Activated T-helper 9 cell treated with anti-CD3 and anti-CD28 coated beads, Interleukin-2, amount 50 U/mL, for 16 hours (primary cell): ENCODE measurements at places on chromosomes 16 and 17.

DNA sequence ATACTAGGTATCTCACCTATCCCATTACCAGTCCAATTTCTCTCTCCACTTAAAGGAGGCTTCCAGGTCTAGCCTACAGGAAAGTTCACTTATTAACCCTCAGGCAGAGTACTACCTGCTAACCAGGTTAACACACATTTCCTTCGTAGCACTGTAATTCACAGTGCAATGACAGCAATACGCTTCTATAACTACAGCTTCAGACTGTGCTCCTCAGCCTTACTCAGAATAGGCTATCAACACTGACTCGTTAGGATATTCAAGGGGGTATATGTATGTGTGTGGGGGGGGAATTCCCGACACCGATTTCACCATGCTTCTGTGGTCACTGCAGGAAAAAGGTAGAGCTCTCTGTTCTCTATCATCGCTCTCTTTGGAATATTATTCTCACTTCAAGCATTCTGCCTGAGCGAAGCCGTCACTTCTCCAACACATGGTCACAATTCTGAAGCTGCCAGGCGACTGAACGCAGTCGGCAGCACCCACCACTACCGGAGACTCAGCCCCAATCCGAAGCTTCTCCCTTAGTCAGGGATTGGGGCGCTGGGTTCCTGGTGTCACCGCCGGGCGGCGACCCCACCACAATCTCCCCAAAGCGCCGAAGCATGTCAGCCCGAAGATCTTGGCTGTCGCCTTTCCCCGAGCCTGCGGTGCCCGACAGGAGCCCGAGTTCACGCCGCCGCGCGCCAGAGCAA is 618 bp downstream of the GGA3 start:
- peak; percentile 37 for DNase-seq

DNA sequence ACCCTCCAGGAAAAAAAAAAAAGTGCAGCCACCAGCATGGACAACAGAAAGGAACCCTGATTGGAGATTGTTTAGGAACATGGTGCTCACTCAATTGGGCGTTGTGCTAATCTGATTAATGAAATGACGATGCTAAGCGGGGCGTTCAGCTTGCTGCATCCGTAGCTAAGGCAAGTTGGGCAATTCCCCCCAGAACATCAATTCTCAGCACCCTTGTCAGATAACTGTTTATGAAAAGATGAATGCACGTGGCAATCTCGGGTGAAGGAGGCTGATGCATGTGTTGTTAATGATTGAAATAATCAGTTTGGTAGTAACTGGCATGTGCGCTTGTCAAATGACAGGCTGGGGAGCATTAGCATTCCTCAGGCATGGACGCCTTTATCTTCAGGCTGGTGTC is 57.0 kb downstream of the HS3ST3A1 start:
- no peak for DNase-seq

- no peak for DNase-seq
Measured at GRCh38 chr17:14298221-14298946, 2.5 kb upstream of the HS3ST3B1 start.

DNA sequence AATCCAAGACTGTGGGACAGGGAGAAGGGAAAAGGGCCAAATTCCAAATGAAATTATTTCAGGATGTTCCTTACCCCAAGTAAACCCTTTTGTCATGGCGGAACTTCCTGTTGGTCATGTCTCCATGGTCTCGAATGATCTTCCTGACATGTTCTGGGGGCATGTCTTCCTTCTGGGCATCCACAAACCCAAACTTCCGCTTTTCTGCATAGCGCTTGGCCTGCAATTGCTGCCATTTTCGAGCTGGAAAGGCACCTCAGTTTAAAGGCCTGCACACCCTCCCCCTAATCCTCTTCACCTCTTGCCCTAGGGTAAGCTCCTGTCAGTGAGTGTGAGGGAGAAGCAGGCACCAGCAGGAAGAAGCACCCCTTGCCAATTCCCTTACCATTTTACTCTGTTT is 1.2 kb downstream of the PRPF8 start:
- no peak for DNase-seq

DNA sequence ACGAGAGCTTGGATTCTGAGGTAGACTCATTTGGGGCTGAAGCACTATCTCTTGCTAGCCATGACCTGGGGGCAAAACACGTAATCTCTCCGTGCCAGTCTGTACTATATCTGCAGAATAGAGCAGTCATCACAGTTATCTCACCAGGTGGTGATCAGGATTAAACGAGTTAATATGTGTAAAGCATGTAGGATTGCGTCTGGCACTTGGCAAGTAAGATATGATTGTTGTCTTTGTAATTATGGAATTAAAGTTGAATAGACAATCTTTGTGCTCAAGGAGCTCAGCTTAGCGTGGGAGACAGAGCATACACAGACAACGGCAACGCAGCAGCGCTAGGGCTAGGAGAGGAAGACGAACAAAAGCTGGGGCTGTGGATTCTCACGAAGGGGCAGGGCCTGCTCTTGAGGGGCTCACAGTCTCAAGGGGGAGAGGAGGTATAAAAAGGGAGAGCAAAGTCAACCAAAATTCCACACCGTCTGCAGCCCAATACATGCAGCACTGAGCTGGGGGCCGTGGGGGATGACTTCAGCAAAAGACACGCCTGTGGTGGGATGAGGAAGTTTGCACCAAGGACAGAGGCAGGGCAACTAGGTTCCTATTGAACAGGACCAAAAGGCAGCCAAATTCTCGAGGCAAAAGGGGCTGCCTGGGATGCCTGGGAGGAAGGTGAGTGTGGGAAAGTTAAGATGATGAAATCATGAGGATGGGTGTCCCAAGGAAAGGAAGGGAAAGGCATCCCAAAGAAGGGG is 68.6 kb downstream of the SDK2 start:
- no peak for DNase-seq
